ENCODE measurements at places on chromosomes 7 and 10.

DNA sequence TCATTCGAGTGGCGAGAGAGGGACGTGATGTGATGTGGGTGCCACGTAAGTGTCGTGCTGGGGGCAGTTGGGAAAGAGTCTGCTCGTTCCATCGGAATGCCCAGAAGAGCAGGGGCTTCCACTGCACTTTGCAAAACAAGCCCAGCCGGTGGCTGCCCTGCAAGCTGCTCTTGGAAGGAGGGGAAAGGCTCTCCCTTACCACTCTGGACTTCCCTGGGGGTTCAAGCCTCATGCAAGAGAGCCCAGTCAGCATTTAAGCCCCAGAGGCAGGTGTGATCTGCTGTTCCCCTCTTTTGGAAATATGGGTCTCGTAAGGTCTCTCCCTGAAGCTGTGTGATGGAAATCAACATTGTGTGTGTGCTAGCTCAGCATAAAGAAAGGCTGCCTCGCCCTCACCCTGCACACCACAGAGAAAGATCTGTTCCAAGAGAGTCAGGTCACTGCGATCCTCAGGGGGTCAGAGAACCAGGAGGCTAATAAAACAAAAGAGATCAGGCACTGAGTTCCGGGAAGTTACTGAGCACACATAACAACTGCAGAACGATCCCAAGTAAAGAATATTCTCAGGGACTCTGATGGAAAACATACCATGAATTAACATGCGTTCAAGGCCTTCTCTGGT is 212.5 kb downstream of the ADAM12 start:
- no peak for DNase-seq

DNA sequence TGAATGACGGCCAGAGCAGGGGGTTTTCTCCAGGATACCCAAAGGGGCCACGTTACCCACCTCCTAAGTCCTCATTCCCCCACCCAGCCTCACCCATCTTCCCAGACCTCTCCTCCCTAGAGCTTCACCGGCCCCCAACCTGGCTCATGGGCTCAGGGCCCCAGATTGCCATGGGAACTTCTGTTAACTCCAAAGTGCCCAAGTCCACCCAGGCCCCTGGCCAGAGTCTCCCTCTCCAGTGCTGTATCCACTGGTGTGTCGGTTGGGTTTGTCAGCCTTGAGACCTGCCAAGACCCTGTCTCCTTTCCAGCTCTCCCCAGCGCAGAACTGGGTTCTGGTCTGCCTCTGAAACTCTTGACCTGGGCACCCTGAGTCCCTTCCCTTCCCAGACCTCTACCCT is 37.1 kb upstream of the ZMIZ2 start:
- no peak for DNase-seq

DNA sequence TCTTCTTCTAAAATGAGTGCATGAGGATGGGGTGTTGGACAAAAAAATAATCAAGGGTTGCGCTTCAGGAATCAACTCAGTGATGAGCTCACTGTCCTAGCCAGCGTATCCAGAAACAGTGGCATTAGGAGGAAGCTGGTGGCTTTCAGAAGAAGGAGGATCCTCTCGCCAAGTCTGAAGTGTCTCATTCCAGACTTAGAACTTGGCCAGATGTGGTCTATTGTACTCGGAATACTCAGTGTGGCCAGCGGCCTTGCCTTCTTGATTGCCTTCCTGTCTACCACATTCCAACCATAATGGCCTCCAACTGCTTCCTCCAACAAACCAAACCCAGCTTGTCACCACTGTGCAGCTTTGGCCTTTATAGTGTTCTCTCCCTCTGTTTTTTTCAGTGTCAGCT is 732.4 kb downstream of the KCNMA1 start:
- no peak for DNase-seq

DNA sequence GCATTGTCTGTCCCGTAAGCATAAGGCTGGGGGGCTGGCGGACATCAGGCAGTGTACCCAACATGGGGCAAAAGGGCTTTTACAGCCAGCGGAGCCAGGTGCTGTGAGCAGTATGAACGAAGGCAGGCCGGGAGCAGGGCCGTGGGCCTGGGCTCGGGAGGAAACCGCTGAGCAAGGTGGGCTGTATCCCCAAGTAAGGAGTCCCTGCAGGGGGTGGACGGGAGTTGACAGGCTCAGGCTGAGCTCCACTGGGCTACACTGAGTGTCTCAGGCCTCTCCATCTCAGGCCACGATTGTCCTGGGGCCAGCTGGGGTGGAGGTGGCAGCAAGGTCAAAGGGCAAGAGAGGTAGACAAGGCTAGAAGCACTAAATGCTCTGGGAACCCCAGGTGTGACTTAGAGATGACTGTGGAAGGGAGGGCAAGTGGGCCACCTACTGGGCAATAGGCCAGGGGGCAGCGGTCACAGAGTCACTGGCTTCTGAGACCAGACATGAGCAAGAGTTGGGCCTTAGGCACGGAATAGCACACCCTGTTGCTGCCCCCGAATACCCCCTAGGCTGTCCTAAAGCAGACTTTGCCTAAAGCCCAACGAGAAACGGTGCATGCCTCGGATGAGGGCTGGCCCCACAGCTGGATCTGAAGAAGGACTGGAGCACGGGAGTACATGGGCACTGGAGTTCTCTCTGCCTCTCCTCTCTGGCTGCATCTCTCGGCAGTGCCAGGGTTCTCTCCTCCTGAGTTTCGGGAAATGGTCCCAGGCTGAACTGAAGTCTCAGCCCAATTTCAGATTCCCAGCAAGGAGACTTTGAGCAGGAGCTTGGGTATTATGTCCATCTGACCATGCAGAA is 10.8 kb upstream of the RAMP3 start:
- DNase-seq: no peak

GRCh38 chr10:132229834-132230556 is 43.2 kb downstream of the DPYSL4 start:
- no peak for DNase-seq

GRCh38 chr7:31950091-31950755 is 120.0 kb downstream of the PDE1C start:
- DNase-seq: no peak

- no peak for DNase-seq
These were observed 44.9 kb downstream of the AKR1B15 start for GRCh38 chr7:134593530-134594392.

DNA sequence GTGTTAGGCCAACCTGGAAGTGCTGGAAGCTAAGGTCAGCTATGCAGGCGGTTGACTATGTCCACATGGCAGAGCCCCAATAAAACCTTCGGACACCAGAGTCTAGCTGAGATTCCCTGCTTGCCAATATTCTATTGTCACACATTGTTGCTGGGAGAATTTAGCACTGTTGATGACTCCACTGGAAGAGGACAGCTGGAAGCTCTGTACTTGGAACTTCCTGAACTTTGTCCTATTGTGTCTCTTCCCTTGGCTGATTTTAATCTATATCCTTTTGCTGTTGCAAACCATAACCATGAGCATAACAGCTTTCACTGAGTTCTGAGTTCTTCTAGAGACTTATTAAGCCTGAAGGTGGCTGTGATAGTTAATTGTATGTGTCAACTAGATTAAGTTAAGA is 12.0 kb downstream of the XRCC2 start:
- no peak for DNase-seq

DNA sequence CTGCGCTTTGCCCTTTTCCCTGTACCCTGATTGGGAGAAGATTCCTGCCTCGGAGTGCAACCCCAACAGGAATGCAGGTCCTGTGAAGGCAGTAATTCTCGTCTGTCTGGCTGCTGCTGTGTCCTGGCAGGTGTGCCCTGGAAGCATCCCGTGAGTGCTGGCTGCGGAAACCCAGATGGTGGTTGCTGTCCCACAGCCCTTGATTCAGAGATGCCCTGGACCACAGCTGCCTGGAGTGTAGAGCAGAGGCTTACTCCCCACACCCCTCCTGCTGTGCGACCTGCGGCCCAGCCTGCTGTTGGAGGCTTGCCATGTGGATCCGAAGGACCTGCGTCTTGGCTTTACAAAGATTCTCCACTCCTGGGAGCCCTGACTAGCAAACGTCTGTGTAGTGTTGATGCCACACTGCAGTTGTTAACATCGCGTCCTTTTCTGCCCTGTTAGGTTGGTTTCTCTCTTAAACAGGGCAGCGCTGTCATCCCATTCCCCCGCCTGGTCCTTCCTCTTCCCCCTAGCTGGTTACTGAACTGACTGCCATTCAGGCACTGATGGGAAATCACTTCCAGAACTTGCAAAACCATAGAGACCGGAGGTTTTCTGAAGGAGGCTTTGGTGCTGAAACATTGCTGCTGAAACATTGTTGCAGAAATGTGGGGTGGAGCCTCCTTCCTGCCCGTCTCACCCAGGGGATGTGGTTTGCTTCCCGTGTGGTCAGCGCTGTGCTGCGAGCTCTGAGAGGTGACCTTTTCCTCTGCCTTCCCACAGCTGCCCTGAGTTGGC is 53.3 kb downstream of the DNAJB6 start:
- DNase-seq: no peak

GRCh38 chr10:101290431-101290830 is 61.2 kb upstream of the LBX1 start:
- DNase-seq: no peak

GRCh38 chr10:79246209-79246581 is 101.1 kb upstream of the PPIF start:
- no peak for DNase-seq
